ENCODE measurements at places on chromosomes 6 and 20.

DNA sequence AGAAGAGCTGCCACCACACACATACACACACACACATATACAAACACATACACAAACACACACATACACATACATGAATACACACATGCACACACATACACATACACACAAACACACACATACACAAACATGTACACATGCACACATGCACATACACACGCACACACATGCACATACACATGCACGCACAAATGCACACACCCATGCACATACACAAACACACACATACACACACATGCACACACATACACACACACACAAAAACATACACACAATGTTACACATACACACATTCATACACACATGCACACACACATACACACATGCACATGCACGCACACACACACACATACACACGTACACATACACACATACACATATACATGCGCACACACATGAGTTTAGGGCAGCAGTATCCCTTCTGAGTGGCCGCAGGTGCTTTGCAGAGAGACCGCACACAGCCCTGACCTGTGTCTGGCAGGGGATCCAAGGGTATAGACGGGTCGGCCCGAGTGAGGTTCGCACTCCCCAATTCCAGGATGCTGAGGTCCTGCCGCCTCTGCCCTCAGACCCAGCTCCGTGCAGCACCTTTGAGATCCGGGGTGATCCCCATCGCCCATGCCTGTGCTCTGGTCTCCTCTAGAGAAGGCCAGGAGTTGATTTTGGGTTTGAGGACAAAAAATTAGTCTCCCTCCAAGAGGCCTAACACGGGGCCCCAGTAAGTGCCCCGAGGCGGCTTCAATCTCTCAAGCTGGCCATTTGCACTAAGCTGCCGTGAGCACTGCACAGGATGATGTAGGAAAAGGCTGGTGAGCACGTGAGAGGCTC lies 56.8 kb downstream of the TMEM242 start:
- no peak for DNase-seq

DNA sequence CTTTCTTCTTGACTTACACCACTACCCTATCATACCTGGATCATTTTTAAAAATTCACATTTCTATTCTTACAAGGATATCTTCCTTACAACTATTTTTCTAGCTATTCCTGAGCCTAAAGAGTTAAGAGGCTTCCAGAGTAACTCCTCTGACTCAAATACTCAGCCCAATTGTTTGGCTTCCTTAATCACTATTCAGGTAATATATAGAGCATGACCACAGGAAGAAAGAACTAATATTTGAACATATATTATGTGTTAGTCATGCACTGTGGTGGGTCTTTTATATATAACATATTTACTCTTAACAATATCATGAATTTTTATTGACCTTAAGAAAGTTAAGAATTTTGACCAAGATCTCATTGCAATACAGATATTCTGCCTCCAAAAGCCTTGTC lies 42.0 kb upstream of the ID4 start:
- DNase-seq: no peak

DNA sequence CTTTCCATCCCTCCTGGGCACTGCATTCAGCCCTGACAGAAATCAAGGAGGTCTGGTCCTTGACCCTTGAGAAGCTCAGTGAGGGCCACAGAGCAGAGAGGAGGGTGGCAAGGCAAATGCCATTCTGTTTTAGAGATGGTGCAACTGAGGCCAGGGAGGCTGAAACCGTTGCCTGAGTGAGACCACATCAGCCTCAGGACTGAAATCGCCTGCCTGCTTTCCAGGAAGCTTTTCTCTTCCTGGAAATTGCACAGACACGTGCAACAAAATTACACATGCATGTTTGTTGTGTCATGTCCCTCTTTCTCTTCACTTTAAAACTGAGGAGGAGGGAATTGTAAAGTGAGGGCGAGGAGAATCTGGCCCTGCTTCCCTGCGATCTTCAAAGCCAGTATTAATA lies 113.7 kb upstream of the PDE10A start:
- DNase-seq: no peak

- no peak for DNase-seq
Observed at GRCh38 chr6:139654888-139655782, 280.7 kb upstream of the CITED2 start.

GRCh38 chr6:150366118-150366778 lies 2.6 kb upstream of the IYD start:
- DNase-seq: no peak

GRCh38 chr20:34717230-34718095 lies 13.3 kb downstream of the TP53INP2 start:
- DNase-seq: no peak

DNA sequence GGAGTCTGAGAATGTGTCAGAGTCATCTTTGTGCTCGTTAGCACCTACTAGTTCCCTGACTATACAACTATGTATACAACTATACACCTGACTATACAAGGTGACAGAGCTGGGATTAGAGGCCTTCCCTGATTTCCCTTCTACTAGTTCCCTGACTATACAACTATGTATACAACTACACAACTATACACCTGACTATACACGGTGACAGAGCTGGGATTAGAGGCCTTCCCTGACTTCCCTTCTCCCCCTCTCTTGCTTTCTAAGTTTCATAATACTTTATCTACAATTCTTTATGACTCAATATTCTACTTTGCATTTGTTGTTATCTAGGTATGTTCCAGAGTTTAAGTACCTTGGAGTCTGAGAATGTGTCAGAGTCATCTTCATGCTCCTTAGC lies 68.0 kb downstream of the HS3ST5 start:
- DNase-seq: no peak

Measured in activated naive CD8-positive, alpha-beta T cell treated with anti-CD3 and anti-CD28 coated beads, Interleukin-2, amount 50 U/mL, for 24 hours (primary cell).